ENCODE measurements at places on chromosomes 6 and 20.
A peak's percentile ranks its signal among the peaks of the same experiment; 100 is the strongest.

GRCh38 chr20:50720582-50720981 lies 10.8 kb upstream of the PARD6B start:
- no peak for DNase-seq

- DNase-seq: no peak
These were observed 27.1 kb upstream of the FBXO30 start for GRCh38 chr6:145841668-145842067.

DNA sequence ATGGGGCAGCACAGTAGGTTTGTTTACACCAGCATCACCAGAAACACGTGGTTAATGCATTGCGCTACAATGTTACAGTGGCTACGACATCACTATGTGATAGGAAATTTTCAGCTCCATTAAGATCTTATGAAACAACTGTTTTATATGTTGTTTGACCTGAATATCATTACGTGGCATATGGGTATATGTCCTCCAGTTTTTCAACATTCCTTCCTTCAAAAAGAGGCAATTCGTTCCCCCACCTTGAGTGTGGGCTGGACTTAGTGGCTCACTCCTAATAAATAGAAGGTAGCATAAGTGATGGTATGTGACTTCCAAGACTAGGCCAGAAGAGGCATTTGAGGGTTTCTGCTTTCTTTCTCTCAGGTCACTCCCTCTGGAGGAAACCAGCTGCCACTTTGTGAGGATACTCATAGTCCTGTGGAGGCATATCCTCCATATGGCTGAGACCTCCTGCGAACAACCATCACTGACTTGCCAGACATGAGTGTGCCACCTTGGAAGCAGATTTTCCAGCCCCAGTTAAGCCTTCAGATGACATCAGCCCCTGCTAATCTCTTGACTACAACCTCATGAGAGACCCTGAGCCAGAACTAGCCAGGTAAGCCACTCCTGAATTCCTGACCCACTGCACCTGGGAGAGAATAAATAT lies 2.3 kb upstream of the TRAM2 start:
- DNase-seq: no peak

DNA sequence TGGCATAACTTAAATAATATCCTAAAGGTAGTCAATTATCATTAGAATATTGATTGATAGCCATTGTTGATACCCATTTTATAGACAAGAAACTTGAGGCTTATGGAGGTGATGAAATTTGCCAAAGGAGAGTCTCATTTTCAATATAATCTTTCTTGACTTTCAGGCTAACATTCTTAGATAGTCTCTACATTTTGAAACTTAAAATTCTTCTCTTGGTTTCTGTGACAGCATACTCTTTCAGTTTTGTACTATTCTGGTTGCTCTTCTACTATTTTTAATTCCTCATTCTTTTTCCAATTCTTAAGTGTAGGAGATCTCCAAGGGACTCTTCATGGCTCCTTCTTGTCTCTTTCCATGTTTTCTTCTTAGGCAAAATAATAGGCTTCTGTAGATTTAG lies 3.7 kb upstream of the SH3BGRL2 start:
- no peak for DNase-seq

DNA sequence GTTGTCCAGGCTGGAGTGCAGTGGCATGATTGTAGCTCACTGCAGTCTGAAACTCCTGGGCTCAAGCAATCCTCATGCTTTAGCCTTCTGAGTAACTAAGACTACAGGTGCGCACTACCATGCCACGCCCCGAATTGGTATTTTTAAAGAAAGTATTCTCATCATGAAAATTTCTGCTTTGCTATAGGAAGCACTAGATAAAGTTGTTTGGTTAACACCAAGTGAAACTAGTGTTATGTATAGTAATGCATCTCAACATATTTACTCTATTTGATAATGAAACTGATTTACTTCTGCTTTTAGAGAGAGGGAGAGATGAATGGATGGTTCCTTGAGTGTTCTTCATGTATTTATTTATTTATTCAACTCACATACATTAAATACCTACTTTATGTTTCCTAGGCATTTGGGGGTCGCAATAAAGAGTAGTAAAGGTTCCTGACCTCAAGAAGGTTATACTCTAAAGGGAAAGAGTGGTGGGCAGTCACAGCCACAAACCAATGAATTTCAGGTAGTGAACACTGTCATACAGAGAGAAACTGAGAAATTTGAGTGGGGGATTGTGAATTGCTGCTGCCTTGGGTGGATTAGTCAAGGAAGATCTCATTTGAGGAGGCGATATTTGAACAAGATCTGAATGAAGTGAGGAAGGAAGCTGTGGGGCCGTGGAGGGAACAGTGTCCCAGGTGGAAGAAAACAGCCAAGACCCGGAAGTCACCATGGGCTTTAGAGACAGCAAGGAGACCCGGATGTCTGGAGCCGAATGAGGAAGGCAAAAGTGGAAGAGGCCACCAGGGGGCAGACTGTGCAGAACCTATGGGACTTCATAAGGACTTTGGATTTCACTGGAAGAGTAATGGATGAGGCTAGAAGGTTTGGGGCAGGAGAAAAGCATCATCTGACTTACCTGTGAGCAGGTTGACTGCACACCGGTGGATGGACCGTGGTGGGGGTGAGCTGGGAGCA lies 185.6 kb downstream of the TSHZ2 start:
- DNase-seq: no peak

GRCh38 chr6:42350911-42351310 lies 100.8 kb downstream of the TRERF1 start:
- DNase-seq: no peak

GRCh38 chr6:46689657-46690056 lies 2.0 kb downstream of the TDRD6 start:
- no peak for DNase-seq

DNA sequence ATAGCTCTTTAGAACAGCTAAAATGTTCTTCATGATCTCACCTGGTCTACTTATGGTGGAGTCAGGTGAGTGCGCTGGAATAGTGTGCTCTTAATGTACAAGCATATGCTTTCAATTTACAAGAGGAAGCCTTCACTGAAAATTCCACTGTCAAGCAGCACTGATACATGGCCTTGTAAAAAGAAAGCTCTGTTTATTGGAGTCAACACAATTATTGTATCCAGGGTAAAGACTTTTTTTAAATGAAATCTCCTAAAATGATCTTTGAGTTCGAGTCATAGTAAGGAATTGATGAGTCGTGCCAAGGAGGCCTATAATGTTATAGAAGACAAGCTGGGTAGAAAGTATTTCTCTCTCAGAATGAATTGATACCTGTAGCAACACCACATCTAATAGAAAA lies 41.6 kb upstream of the CARMIL1 start:
- DNase-seq: no peak

DNA sequence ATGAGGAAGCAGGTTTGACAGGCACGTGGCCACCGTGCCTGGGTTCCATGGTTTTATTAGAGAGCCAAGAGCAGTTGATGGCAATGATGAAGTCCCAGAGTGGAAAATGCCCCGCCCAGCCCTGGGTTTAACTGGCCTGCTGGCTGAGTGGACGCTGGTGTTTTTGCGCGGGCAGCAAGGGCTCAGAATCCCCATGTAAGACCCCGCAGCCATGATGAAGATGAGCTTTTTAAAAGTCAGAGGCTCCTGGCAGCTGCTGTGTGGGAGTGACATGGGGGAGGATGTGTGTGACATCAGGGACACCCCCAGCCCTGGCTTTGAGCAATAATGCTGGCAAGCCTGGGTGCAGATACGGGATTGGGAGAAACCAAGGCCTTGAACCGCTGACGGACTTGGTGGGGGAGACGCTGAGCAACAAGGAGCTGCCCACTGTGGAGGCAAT lies 33.0 kb upstream of the SLCO4A1 start:
- no peak for DNase-seq

GRCh38 chr6:32108094-32108627 lies 977 bp downstream of the TNXB start:
- DNase-seq: no peak

- peak; percentile 58 for DNase-seq
These were observed 607.3 kb upstream of the CITED2 start for GRCh38 chr6:139981768-139982181.

DNA sequence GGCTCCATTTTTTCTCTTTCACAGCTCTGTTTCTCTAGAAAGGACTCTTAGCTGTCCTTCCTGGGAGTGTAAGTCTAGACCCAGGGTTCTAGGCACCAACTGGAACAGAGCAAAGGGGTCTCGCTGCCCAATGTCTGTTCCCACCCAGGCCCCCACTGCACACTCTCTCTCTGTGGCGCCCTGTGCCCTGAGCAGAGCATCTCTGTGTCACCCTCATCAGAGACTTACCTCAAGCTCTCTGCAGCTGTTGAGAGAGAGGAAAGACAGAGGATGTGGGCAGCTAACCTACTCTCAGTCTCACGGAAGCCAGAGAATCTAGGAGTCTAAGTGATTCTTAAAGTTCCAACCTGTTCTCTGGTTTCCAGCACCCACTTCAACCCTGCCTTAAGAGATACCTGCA lies 9.5 kb downstream of the NCR2 start:
- DNase-seq: no peak

GRCh38 chr20:32160341-32160740 lies 47.2 kb downstream of the PLAGL2 start:
- no peak for DNase-seq
